ENCODE measurements at places on chromosomes 11 and 22. TPM values are rescaled to one million over a fixed set of nuclear protein-coding genes. Genes with fewer than 3 reads are reported as not detected.

C11orf65 gene
- 4.2 TPM for total RNA-seq

MMP1 gene
- total RNA-seq, result not detected

IGSF22 gene
- 0.44 TPM for total RNA-seq

MAPK8IP2 gene
- total RNA-seq, result 22.7 TPM

MS4A12 gene
- not detected for total RNA-seq

NXPE4 gene
- total RNA-seq, result not detected

NPAS4 gene
- 0.82 TPM for total RNA-seq

PNPLA5 gene
- 0.16 TPM for total RNA-seq

MS4A15 gene
- not detected for total RNA-seq

LRRC10B gene
- total RNA-seq, result 0.22 TPM

All from camera-type eye (tissue), 1 donor.